ENCODE measurements at places on chromosomes 16 and 17.

- DNase-seq, result no peak
These were observed 818 bp downstream of the DNAJC7 start for GRCh38 chr17:42016411-42016831.

- no peak for DNase-seq
These were observed 5.0 kb downstream of the SEC14L1 start for GRCh38 chr17:77145612-77146245.

DNA sequence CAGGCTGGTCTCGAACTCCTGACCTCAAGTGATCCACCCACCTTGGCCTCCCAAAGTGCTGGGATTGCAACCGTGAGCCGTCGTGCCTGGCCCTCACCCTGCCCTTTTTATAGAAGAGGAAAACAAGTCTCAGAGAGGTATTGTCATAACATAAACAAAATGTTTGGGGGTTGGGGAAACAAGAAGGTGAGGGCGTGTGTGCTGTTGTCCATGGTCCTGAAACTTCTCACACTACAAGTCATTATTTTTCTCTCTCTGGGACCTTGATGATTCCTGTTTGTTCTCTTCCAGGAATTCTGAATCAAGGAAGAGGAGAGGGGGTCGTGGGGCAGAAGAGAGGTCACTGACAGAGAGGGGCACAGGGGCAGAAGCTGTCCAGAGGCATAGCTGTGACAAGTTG lies 160.2 kb upstream of the LHX1 start:
- DNase-seq, result no peak

- no peak for DNase-seq
These were observed 6.5 kb downstream of the KATNIP start for GRCh38 chr16:27556471-27556870.

DNA sequence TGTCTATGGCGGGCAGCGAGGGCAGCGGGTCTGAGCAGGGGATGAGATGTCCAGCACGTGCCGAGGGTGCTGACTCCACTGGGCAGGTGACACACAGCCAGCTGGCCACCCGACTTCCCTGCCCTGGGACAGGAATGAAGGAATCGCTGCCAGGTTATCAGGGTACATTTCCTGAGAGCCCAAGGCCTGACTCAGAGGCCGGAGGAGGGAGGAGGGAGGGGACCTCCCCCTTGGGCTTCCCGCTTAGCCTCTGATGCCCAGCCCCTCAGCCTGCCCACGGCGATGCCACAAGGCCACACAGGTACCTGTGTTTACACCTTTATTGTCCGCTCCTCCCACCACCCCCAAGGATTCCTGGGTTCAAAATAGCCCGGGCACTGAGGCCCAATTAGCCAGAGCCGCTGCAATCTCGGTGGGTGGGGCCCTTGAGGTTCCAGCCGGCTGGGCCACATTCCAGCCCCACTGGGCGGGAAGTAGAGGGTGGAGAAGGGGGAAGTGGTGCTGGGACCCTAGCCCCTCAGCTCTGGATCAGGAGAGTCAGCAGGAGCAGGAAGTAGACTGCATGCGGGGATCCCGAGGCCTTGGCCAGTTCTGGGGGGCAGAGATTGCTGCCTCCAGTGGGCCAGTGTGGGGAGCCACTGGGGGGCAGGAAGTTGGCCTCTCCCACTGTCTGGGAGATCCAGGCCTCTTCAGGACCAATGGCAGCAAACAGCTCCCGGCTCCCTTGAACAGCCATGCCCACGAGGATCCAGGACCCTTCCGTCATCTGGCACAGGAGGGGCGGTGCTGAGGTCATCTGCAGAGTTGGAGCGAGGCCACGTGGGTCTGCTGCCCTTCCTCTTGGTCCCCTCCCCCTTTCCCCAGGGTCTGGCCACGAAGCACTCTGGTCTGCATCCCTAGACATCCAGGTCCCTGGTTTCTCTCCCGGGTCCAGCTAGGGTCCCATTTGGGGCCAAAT lies 3.4 kb upstream of the PRSS8 start:
- no peak for DNase-seq

GRCh38 chr17:71902894-71903506 lies 217.8 kb upstream of the SOX9 start:
- DNase-seq, result no peak

DNA sequence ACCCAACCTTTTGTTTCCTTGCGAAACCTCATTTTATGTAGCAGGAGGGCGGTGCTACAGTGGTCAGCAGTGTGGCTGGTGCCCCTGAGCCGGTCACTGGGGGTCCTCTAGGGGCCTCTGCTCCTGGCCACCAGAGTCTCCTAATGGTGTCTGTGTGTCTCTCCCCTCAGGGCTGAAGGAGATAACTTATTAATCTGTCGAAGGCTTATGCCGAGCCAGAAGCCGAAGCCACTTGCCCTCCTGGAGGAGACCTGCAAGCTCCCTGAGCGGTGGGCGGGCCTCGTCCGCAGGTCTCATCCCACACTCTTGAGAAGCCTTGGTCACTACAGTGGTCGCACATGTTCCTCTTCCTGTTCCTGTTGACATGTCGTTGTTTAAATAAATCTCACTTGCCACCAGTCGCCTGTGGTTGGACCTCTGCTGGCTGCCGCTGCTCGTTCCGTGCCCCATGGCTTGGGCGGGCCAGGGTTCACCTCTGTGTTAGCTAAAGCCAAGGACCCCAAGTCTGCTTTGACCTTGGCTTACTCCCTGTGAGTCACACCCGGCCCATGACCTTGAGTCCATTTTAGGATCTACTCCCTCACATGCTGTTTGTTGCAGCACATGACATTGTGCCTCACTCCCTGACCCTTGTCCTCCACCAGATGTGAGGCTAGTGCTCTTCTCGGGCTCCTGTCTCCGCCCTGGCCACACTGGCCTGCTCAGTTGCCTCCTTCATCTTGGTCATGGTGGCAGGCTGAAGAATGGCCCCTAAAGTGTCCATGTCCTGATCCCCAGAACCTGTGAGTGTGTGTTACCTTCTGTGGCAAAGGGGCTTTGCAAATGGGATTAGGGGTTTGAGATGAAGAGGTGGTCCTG lies 38.7 kb upstream of the AQP8 start:
- DNase-seq, result no peak

- no peak for DNase-seq
These were observed 242.8 kb upstream of the PSMD7 start for GRCh38 chr16:74053826-74054225.

- no peak for DNase-seq
These were observed 17.1 kb upstream of the CDH1 start for GRCh38 chr16:68719993-68720489.

DNA sequence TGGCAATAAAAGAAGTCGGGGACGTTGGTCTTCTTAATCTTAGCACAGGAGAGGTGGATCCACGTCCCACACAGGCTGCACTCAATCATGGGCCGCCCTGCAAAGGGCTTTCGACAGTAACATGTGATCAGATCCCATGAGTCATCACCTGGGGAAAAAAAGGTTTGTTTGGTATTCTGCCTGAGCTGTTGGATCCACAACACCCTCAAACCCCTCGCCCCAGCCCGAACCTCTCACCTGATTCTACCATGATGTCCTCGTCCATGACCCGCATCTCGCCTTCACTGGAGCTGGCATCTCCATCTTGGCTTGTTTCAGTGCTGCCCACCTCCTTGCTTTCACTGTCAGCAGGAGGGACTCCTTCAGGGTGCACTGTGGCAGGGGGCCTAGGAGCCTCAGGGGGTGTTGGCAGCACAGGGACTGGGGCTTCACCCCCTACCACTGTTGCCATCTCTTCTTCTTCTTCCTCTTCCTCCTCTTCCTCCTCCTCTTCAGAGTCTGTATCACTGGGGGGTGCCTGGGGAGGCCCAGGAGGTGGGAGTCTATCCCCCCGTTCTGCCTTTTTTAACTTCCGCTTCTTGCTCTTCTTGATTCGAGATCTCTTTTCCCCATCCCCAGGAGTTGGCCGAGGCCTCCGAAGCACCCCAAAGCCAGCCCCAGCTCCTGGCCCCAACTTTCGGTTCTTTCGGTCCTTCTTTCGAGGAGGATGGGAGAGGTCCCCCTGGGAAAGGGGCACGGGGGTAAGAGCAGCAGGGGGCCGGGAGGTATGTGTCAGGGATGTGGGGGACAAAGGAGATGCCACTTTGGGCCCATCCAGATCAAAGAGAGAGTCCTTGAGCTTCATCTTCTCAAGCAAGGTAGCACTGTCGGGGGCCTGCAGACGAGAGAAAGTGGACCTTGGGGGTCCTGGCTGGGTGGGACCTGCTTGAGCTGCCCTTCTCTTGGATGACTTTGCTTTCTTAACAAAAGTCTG lies 1.7 kb upstream of the DVL2 start:
- DNase-seq, result no peak

DNA sequence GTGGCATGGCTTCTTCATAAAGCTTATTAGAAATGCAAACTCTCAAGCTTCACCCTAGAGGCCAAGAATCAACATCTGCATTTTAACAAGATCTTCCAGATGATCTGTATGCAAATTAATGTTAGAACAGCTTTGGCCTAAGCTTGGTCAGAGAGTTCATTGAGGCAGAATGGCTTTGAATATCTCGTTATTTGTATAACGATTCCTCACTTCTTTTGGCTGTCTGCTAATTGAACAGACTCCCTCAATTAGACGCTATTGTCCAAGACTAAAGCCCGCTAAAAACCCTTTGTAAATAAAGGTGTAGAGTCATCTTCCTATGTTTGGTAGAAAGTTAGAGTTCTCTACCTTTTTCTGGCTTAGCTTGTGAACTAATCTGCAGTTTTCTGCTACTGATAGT lies 1453.7 kb downstream of the CDH8 start:
- DNase-seq, result no peak

- DNase-seq, result no peak
These were observed 506.8 kb upstream of the SALL1 start for GRCh38 chr16:51657848-51658247.

DNA sequence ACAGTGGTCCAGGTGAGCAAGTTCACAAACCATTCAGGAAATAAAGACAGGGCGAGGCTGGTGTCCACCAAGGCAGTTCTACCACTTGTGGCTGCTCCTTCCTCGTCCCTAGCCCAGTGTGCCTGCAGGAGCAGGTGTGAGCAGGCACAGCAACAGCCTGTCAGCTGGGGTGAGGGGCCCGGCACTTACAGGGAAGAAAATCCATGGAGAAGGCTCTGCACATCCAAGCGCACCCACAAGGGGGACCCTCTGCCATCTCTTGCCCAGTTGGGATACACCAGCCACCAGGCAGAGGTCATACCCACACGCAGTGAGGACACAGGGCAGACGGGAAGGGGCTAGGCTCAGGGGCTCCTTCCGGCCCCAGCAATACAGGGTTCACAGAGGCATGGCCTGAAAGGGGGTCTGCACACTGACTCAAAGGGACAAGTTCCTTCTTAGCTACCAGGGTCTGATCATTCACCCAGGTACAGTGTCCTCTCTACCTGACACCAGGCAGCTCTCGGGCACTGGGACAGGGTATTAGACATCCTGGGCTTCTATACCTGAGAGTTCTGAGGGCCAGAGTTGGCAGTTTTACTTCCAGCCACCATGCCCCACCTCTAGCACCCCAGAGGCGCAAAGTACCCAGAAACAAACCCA lies 27.0 kb downstream of the CDIP1 start:
- DNase-seq, result peak; percentile 68

- DNase-seq, result peak; percentile 72
These were observed 44.6 kb downstream of the SOX8 start for GRCh38 chr16:1026057-1026783.

DNA sequence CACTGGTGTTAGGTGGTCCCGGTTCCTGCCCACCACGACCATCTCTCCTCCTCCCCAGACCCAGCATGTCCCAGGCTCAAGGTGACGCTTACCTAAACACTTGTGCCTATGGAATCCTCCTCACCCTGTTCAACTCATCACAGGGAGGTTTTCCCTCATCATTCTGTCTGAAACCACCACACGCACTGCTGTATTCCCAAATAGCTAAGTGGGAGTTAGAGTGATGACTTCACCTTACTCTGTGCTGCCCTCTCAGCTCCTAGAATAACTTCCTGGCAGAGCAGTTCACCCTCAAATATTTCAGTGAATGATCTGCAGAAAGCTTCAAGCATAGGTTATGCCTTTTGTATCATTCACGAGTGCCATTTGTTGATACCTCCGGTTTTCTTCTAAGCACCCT lies 216.5 kb downstream of the CPPED1 start:
- DNase-seq, result no peak

DNA sequence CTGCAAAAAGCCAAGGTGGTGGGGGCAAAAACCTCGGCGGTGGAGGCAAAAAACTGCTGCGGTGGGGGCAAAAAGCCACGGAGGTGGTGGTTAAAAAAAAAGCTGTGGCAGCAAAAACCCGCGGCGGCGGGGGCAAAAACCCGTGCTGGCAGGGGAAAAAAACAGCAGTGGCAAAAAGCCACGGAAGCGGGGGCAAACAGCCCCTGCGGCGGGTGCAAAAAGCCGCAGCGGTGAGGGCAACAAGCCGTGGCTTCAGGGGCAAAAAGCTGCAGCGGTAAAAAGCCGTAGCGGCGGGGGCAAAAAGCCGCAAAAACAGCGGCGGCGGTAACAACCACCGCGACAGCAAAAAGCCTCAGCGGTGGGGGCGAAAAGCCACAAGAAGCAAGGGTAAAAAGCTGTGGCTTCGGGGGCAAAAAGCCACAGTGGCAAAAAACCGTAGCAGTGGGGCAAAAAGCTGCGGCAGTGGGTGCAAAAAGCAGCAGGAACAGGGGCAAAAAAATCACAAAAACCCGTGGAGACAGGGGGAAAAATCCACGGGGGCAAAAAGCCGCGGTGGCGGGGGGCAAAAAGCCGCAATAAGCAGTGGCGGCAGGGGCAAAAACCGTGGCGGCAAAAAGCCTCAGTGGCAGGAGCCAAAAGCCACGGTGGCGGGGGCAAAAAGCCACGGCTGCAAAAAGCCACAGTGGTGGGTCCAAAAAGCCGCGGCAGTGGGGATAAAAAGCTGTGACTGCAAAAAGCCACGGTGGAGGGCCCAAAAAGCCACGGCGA lies 193.7 kb downstream of the SHCBP1 start:
- no peak for DNase-seq

- peak; percentile 43 for DNase-seq
These were observed 34.4 kb downstream of the HNF1B start for GRCh38 chr17:37710344-37710886.

DNA sequence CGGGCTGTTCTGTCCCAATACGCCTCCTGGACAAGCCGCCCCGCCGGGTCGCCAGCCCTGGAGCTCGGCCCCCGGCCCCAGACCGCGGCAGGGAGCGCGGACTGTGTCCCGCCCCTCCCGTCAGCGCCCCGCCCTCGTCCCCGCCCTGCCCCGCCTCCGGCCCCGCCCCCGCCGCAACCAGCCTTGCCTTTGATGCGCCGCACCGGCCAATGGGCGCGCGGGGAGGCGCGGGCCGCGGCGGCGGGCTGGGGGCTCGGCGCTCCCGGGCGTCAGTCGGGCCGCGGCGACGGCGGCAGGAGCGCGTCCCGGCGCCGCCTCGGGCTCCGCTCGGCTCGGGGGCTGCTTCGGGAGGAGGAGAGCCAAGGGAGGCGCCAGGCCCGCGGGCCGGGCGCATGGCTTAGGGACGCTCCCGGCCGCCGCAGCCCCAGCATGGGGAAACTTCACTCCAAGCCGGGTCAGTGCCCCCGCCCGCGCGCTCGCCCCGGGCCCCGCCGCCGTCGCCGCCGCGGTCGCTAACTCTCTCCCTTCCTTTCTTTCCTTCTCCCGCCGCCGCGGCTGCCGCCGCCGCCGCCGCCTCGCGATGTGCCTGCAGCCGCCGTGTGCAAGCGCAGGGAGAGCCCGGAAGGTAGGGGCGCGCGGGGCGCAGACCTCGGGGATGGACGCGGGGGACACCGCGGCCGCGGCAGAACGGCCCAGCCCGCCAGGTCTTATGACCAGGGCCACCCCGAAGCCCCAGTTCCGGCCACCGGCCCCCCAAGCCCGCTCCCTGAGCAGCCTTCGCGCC lies at the start of gene NKD1:
Gene NKD1, plus strand, starts transcription at position 272 of the 784 bp plus-strand sequence. Its CDS starts 158 bp downstream, at position 430.
- peak; percentile 64 for DNase-seq

Measured in retina (tissue), 1 donor.